ENCODE measurements at places on chromosomes 5 and 9.

DNA sequence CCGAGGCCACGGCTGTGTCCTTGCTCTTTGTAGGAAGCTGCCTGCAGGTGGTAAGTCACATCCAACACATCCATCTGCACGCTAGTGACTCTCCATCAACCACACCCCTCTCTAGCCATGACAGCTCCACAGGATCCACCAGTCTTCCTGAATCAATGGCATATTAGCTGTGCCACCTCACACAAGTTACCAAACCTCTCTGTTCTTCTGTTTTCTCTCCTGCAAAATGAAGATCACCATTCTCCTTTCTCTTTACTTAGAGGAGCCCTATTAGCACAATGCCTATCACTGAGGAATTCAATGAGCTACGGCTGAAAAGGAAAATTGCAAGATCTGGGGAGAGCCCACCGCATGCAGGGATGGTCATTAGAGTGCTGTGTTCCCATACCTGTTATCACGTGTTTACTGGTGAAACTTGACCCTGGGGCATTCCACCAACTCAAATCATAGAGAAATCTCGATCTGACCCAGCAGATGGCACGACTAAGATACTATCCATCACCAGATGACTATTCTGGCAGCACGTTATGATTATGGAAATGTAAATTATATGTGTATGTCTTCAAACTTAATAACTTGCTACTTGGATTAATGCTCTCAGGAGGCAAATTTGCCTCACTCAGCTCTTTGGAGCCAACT is 20.9 kb downstream of the WHRN start:
- DNase-seq: peak; percentile 32

GRCh38 chr5:68189613-68190012 is 25.9 kb upstream of the PIK3R1 start:
- DNase-seq: no peak

DNA sequence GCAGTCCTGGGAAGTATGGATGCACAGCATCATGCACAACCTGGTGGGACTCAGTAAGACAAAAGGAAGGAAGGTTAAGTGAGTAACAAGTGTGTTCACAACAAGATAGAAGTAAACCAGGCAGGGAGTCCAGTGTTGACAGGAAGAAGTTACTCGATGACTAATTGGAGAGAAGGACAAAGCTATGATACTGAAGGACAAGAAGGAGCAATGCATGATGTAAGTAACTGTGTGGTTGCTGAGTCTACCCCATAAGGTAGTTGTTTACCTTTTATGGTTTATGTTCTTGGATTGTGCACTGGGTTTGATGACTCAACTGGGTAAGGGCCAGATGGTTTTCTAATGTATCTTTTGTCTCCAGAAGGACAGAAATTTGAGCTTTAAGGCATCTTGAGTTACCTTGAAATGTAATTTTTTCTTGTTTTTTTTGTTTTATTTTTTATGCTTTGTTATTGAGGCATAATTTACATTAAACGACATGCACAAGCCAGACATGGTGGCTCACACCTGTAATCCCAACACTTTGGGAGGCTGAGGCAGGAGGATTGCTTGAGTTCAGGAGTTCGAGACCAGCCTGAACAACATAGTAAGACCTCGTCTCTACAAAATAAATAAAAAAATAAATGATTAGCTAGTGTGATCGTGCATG is 89.2 kb upstream of the CAST start:
- DNase-seq: no peak

- DNase-seq: no peak
These were observed 14.2 kb downstream of the BARX1 start for GRCh38 chr9:93940951-93941350.

DNA sequence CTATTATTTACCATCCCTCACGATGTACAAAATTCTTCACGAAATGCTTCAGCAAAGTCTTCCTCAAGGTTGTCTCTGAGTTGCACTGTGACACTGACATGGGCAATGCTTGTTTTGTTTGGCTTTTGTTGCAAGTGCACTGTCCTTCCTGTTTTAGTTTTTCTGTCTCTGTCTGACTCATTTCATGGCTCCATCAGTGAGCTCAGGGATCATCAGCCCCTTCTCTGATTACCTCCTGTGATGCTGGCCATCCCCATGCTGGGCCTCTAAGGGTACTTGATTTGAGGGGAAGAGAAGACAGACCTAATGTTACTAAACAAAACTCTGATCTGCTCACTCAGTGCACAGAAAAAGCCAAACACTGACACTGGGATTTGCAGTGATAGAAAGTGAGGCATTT is 37.6 kb upstream of the STX17 start:
- no peak for DNase-seq

DNA sequence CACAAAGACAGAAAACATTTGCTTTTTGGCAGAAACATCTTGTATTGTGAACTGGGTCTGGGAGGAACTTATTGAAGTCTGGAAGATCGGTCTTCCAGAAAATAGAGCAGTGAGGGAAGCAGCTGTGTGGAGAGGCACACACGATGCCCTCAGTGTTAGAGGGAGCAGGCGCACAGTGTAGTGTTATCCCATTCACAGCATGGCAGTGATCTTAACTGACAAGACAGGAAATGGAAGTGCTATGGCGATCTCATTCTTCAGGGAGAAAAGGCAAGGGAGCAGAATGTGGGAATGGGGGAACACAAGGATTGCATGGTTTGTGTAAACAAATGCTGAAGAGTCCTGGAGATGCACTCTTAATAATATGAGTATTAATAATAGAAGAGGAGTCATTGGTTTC is 161.0 kb downstream of the PBX3 start:
- no peak for DNase-seq

GRCh38 chr9:137621131-137621757 is 2.4 kb downstream of the EHMT1 start:
- DNase-seq: no peak

DNA sequence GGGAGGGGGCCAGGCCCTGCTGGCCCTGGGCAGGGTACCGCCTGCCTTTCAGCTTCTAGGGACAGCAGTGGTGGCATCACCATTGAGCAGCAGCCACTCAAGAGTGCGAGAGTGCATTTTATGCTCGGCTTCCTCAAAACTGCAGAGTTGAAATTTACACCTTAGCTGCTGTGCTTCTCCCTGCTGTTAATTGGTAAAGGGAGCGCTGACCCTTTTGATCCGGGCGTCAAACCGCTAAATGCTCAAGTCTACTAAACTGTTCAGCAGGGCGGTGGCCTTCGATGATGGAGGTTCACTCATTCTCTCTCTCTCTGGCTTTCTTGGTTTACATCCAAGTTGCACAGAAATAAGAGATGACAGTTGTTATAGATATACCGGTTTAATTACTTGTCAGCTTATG is 368.6 kb upstream of the IRX2 start:
- no peak for DNase-seq

DNA sequence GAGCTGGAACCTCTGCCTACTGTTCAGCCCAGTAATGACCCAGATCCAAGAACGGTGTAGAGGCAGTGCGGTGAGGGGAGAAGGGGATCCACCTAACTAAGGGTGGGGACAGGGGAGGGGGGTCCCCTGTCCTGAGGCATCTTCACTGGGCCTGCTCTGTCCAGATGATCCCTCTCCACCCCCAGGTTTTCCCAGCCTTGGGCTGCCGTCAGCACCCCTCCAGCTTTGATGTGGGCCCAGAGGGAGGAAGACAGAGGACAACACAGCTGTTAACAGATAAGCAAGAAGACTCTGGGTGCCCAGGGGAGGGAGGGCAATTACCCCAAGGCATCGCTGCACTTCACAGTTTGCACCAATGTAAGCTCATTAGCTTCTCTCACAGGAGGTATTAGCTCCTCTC is 19.3 kb downstream of the BICD2 start:
- no peak for DNase-seq

GRCh38 chr5:56959326-56959725 is 7.4 kb upstream of the MIER3 start:
- no peak for DNase-seq

- no peak for DNase-seq
These were observed 159.4 kb upstream of the NR3C1 start for GRCh38 chr5:143562935-143563334.

DNA sequence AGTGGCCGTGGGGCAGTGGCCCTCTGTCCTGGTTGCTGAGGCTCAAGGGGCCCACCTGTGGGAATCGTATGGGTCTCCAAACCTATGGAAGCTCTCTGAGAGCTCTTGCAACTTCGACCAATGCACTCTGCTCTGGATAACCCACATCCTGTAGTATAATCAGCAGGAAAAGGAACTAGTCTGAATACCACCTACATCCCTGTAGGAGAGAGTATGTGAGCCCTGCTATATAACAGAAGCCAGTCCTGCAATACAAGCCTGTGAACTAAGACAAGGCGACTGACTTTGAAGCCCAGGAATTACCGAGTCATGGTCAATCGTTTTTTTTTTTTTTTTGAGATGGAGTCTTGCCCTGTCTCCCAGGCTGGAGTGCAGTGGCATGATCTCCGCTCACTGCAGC is 29.8 kb upstream of the BICD2 start:
- DNase-seq: no peak

- DNase-seq: peak; percentile 83
These were observed 81.7 kb upstream of the ZBTB43 start for GRCh38 chr9:126722922-126723806.

DNA sequence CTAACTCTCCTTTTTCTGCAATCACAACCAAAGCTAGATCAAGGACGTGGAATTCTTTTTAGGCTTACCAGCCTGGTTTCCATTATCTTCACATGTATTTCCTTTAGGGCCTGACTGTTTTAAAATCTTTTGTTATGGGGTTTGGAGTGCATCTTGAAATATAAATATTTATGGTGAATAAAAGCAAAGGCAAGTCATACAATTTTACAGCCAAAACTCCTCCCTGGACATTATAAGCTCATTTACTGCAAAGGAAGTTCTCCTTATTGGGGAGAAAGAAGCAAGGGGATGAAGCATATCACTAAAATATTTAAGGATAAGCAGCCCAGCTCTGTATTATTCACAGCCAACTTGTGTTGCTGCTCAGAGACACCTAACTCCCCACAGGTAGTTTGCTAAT is 132.2 kb upstream of the TARS1 start:
- no peak for DNase-seq

DNA sequence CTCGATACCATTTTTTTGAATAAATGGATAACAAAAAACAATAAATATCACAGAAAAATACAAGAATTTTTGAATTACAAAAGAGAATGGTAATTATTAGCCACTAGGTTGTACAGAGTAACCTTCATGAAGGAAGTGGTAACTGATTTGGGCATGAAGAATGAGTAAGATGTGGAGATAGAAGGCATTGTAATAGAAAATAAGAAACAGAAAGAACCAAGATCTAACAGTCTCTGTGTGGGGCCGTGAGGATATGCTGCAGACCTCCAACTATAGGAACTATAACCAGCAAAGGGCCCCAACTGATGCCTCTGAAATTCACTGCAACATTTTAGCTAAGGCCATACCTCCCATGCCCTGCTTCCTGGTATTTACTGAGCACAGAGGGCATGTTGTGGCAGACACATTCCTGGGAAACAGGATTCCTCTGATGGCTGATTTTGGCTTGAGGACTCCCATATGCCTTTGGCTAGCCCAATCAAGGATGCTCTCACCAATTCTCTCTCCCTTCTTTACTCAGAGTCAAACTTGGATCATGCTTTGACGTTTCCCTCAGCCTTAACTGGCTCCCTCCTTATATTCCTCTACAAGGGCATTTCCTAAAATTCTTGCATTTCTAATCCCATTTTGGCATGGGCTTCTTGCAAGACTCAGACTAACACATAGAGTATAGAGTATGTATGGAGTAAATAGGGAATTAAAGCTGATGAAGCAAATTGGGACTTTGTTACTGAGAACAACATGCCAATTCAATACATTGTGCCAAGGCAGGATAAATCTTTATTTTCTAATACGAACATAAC is 208.9 kb downstream of the PDE4D start:
- no peak for DNase-seq

GRCh38 chr9:109681301-109681700 is 98.7 kb upstream of the PALM2AKAP2 start:
- DNase-seq: no peak

GRCh38 chr5:139847790-139848507 is 52.3 kb downstream of the PSD2 start:
- DNase-seq: peak; percentile 85

DNA sequence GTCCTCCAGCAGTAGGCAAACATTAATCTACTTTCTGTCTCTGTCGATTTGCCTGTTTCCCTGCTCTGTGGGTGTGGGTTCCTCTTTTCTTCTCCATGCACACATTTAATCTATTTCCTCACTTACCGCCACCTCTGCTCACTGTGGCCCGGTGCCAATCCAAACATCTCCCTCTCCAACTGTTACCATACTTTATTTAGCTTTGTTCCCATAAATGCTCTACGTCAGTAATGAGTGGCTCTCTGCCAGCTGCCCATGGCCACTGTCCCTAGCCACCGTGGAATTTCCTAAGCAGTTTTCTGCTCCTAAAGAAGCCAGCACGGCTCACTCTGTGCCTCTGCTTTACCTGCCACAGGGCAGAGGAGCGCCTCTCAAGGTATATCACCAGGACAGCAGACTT is 19.5 kb upstream of the GOLPH3 start:
- no peak for DNase-seq

GRCh38 chr5:26553079-26553478 is 485.3 kb downstream of the CDH9 start:
- no peak for DNase-seq

DNA sequence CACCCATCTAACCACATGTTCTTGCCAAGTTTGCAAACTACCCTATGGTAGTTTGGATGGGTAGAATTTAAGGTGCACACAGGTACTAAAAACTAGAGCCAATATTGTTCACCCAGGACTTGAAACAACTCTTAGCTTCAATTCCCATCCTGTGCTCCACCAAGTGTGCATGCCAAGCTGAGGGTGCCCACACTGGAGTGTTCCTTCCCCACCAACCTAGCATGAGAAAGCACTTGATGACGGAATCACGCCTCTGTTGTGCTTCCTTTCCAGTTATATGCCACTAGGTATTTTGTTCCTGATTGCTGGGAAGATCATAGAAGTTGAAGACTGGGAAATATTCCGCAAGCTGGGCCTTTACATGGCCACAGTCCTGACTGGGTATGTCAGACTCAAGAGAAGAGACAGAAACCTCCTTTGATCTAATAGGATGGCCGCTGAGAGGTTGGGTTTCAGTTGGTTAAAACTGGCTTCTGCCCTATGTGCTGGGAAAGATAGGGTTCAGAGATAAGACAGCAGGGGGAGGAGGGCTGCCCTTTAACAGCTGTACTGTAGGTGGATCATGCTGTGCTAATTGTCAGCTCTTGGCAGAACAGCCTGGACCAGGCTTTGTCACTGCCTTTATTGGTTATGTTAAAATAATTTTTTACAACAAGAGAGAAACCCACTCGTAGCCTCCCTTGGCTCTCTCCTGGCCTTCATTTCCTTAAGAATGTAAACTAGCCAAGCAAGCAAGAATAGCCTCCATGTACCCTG is 83.5 kb downstream of the SLC1A1 start:
- no peak for DNase-seq

GRCh38 chr5:151022511-151023018 is 2.2 kb downstream of the GPX3 start:
- DNase-seq: no peak

Data from activated T-cell treated with anti-CD3 and anti-CD28 coated beads, Interleukin-2, amount 50 U/mL, for 48 hours (primary cell).